ENCODE measurements at places on chromosomes 4 and X.
A peak's percentile ranks its signal among the peaks of the same experiment; 100 is the strongest.

DNA sequence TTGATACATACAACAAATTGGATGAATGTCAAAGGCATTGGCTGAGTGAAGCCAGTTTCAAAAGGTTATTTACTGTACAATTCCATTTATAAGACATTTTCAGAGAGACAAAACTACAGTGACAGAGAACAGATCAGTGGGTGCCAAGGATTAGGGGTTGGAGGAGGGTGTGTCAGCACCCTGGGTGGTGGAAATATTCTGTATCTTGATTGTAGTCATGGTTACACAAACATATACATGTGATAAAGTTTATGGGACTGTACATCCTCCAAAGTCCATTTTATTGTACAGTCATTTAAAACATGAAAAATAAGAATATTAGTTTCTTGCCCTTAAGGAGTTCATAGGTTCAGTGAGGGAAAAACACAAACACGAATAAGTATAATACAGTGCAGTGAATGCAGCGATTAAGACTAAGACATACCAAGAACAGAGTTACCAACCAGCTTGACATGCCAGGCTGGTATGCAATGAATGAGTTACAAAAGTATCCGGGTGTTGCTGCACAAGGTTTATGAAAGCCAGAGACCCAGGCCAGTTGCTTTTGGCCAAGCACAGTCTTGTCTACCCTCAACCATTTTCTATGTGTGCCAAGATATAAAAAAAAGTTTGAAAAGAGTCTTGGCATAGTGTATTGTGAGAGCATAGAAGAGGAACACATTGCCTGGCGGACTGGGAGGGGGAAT, 123.6 kb downstream of the MSL3 start:
- DNase-seq, result no peak

DNA sequence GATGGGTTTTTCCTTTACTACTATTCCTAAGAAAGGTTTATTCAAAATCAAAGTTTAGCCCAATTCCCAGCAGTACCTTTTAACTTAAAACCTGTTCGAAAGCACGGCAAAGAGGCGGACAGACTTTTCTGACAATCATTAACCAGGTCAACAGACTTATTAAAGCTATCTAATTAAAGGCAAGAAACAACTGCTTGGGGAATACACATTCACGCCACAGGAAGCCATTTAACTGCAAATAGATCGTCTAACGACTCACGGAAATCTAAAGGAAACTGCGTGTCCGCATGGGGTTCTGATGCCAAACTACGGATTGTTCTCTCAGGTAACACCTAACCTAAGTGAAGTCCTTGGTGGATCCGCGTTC, 663 bp upstream of the USP53 start:
- no peak for DNase-seq

DNA sequence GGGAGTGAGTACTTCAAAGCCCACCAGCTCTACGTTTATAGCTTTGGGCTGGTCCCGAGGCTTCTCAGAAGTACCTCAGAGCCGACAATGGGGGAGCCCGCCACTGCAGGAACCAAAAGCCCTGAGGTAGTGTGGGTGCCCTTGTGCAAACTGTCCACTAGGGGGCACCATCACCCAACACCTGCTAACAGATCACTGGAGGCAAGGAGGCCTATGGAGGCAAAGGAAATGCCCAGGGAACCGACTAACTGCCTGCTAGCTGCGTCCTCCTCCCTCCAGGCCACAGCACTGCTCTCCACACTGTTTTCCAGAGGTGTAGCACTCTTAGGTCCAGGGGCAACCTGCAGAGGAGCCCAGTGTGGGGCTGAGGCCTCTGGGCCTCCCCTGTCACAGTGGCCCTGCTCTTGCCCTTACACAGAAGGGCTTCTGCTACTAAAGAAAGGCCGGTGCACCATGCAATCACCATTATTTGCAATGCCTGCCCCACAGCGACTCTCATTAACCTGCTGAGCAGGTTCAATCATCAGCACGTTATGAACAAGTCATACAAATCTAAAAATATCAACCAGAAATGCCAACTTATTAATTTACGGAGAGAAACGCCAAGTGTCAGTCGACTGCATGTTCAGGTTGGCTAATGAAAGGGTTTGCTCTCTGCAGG, 159.1 kb downstream of the NSUN7 start:
- peak; percentile 87 for DNase-seq

GRCh38 chr4:102563000-102563399, 61.8 kb downstream of the NFKB1 start:
- DNase-seq, result no peak

GRCh38 chr4:169818063-169818679, 60.4 kb upstream of the HPF1 start:
- DNase-seq, result no peak

DNA sequence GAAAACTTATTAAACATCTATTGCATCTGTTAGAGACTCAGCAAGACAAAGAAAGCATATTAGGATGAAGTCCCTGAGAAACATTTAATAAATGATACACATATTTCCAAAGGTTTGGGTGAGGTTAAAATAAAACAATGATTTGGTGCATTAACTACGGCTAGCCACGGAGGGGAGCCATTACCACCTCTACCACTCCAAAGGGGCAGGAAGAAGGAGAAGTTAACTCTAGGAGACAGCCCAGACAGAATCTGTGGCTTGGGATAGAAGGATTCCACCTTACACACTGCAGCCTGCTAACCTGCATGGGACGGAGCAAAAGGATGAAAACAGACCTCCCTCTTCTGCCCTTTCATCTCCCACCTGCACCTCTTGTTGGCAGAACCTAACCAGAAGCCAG, 189.1 kb upstream of the C1QTNF7 start:
- peak; percentile 71 for DNase-seq

DNA sequence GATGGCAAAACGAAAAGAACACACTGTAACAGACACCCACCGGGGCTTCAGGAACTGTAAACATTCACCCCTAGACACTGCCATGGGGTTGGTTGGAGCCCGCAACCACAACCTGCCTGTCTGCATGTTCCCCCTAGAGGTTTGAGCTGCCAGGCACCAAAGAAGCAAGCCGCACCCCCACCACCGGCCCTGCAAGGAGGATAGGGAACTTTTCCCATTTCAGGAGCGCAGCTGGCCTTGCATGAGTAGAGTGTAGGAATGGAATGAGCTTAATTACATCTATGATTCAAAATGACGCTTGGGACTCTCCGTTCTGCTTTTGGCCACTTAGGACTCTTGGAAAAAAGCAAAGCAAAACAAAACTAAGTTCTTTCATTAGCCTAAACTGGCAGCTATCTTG, 243.6 kb upstream of the CTSO start:
- DNase-seq, result peak; percentile 11

GRCh38 chr4:107721436-107722100, 1.5 kb upstream of the PAPSS1 start:
- peak; percentile 19 for DNase-seq

GRCh38 chrX:134023851-134024281, 38.5 kb upstream of the GPC3 start:
- no peak for DNase-seq

- no peak for DNase-seq
Observed at GRCh38 chr4:73917081-73917501, 47.9 kb downstream of the CXCL1 start.

DNA sequence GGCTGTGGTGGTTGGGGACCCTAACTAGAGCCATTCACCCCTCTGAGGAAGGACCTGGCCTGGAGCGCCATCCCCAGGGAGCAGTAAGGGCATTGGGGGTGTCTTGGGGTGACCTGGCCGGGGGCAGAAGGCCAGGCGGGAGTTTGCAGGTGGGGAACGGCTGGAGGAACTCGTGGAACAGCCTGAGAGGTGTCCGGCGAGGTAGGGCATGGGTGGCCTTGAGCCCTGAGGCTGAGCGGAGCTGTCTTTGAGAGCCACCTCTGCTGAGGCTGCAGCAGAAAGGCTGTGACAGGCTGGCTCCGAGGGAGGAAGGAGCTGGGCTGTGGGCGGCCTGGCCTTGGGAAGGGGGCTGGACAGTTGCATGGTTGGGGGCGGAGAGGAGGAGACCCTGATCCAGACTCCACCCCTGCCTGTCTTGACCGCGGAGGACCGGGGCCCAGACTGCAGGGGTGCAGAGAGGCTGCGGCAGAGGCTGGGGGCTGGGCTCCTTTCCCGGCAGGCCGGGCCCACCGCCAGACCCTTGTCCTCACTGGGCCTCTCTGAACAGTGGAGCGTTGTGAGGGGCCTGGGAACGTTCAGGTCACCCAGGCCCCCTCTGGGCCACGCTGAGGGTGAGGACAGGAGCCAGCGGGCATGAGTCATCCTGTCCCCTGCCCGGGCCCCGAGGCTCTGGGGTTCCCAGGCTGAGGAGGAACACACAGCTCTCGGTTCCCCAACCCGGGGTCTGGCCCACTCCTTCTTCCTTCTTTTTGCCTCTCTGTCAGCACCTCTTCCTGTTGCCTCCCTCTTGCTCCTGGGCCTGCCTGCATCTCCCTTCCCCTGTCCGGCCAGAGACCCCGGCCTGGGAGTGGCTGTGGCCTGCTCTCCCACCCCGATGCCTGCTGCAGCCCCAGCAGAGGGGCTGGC, 8.1 kb downstream of the SH3BP2 start:
- DNase-seq, result peak; percentile 66

- no peak for DNase-seq
Observed at GRCh38 chrX:4622486-4623167, 909.2 kb upstream of the PRKX start.

DNA sequence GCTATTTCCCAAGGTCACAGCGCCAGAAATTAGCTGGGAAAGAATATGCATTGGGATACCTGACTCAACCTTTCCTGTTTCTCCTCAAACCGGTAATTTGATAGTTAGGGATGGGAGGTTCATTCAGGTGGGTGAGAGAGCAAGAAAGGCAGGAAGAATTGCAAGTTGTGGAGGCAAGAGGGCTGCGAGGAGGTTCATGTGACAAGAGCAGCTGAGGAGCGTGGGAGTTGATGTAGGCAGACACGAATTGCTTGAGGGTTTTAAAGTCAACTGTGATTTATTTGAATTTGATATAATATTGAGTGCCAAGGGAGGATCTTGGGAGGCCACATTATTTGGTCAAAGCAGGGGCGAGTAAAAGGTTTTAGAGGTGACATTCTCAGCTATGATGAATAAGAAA, 329.0 kb downstream of the STIM2 start:
- no peak for DNase-seq

- DNase-seq, result no peak
Observed at GRCh38 chr4:10083861-10084641, 32.5 kb downstream of the WDR1 start.

DNA sequence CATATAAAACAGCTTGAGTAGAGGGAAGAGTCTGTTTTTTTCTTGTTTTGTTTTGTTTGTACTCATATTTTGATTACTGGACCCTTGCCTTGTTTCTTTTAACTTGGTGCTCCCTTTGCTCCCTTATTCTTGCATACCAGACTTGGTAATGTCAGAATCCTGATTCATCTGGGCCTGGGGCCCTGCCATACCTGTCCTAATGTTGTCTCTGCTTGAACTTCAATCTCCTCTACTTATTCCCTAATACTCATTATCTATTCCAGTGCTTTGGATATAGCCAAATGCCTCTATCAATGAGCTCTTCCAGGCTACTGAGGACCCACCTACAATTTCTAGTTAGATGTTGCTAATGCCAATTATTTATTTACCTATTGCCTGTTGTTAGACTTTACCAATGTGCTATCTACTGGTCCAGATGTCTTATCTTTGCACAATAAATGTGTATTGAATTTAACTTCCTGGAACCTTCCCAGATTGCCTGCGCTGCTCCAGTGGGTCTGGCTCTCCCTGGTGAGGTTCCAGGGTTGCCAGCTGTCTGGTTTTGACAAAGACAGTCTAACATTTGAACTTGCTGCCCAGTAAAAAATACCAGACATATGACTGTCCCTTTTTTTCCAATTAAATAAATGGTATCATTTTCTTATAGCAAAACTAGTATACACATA, 64.4 kb upstream of the ACSL4 start:
- DNase-seq, result no peak

DNA sequence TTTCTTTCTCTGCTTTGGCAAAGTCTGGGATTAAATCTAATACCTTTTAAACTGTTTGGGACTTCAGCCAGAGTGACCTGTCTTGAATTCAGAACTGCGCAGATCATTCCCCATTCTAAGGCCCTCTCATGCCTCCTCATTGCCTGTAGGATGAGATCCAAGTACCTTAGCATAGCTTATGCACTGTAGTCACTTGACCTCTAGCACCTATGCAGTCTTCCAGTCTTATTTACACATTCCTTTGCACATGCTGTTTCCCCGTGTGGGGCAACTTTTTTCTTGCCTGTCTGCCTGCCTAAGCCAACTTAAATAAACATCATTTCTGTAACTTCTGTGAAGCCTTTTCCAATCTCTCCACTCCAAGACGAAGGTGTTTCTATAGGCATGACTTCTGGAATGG, 68.4 kb downstream of the AR start:
- no peak for DNase-seq

DNA sequence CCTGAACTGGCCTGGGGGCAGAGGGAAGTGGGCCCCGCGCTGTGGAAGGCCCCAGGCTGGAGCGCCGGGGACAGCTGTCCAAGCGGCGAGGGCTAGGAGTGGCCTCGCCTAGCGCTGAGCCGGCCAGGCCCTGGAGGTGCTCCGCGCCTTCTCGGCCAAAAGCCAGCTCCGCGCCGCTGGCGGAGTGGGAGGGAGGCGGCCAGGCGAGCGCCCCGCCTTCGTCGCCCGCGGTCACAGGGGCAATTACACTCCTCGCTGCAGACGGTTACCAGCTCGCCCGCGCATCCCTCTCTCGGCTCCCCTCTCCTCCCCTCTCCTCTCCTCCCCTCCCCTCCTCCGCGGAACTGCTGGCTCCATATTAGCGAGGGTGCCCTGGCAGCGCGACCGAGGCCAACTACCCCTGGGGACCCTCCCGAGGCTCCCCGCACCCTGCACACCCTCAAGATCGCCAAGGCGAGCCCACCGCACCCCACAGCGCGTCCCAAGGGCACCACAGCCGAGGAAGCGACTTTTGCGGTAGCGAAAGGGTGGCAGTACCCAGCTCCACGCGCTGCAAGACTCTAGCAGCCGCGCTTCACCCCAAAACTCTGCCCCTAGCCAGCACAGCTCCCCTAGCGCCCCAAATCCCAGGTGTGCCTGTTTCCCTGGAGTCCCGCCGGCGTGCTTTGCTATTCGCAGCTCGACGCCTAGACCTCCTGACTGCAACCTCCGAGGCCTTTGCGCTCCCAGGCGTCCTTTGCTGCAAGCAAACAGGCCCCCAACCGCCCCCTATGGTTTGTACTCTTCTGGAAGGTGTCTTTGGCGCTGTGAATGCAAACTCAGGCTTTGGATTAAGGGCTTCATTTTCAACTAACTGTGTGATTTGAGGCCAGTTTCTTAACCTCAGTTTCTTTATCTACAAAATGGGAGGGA, 91.4 kb downstream of the BCOR start:
- peak; percentile 55 for DNase-seq

Data from iPS-NIHi11 (cell line).